ENCODE measurements at places on chromosomes 6 and 20.

- DNase-seq = peak; percentile 19
Observed at GRCh38 chr6:17589406-17590096, 10.6 kb upstream of the FAM8A1 start.

GRCh38 chr20:38125157-38126056, 39.7 kb downstream of the TGM2 start:
- DNase-seq = no peak

DNA sequence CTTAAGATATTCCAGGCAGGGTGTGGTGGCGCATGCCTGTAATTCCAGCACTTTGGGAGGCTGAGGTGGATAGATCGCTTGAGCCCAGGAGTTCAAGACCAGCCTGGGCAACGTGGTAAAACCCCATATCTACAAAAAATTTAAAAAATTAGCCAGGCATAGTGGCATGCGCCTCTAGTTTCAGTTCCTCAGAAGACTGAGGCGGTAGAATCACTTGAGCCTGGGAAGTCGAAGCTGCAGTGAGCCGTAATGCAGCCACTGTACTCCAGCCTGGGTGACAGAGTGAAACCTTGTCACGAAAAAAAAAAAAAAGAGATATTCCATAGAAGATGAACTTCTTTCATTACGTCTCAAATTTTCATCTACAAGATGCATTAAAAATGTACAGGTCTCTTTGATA, 46.7 kb upstream of the ISM1 start:
- no peak for DNase-seq

DNA sequence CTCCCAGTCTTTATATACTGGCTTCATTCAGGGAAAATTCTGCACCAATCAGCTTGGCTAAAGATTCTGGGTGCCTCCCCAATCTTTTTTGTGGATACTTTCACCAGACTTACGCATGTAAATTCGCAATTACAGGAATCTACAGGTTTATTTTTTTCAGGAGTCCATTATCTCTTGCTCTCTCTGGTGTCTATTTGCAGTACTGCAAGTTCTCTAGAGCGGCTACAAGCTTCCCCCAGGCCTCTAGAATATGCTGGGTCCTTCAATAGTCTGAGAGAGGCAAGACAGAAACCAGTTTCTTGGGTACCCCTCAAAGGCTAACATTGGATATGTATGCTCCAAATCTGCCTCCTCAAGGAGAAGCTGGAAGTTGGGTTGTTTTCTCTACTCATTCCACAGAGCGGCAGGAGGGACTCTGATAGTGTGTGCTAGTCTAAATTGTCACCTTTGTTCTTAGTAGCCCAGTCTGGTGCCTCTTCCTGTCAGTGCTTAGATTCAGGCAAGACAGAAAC, 58.5 kb downstream of the SUN5 start:
- DNase-seq = peak; percentile 19

DNA sequence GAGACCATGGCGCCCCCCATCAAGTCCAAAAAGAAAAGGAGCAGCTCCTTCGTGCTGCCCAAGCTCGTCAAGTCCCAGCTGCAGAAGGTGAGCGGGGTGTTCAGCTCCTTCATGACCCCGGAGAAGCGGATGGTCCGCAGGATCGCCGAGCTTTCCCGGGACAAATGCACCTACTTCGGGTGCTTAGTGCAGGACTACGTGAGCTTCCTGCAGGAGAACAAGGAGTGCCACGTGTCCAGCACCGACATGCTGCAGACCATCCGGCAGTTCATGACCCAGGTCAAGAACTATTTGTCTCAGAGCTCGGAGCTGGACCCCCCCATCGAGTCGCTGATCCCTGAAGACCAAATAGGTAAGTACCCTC, 41.7 kb upstream of the NAA20 start:
- DNase-seq = peak; percentile 55

DNA sequence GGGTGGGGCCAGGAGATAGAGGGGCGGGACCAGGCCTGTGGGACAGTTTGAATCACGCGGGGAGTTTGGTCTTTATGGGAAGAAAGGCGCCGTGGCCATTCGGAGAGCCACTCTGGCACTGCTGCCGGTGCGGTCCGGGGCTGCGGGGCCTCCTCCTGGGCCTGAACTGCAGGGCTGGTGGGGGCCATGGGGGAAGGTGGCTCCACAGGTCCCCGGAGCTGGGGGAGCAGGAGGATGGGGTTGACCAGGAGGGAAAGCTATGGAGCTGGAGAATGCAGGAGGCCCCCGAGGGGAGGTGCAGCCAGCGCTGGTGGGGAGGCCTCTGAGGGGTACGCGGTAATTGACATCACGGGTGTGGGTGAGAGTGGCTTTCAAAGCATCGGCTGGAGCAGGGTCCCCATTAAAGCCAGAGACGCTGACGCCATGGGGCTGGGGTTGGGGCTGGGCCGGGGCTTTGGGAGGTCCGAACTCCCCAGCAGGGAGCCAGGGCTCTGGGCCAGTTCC, 1.8 kb upstream of the BHLHE23 start:
- no peak for DNase-seq

- DNase-seq = no peak
Observed at GRCh38 chr6:155630085-155630484, 174.4 kb upstream of the NOX3 start.

DNA sequence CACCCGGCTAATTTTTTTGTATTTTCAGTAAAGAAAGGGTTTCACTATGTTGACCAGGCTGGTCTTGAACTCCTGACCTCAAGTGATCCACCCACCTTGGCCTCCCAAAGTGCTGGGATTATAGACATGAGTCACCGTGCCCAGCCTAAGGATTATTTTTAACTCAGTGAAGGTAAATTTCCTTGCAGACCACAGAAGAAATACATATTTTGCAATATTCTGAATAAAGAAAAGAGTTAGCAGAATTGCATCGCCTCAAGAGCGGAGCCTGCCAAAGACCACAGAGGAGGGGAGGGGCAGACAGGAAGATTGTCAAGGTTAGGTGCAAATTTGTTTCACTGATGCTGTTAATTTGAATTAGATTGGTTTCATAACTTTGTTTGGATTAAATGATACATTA, 47.4 kb downstream of the SOD2 start:
- DNase-seq = no peak

- DNase-seq = no peak
Observed at GRCh38 chr6:38273325-38273724, 366.4 kb downstream of the BTBD9 start.

DNA sequence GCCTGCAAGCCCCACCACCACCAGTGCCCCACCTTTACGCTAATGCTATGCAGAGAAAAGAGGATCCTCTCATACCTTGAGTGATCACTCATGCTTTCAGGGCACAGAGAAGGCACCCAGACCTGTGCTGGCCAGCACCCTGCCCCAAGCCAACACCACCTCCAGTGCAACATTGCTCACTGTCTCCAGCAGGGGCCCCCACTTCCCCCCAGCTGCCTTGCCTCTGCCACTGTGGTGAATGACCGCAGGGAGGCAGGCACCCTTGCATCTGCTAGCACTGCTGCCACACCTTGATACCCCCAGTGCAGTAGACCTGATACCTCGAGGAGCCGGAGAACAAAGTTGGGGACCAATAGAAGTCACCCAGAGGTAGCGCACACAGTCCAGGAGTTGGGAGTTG, 139.2 kb upstream of the PLN start:
- DNase-seq = no peak

DNA sequence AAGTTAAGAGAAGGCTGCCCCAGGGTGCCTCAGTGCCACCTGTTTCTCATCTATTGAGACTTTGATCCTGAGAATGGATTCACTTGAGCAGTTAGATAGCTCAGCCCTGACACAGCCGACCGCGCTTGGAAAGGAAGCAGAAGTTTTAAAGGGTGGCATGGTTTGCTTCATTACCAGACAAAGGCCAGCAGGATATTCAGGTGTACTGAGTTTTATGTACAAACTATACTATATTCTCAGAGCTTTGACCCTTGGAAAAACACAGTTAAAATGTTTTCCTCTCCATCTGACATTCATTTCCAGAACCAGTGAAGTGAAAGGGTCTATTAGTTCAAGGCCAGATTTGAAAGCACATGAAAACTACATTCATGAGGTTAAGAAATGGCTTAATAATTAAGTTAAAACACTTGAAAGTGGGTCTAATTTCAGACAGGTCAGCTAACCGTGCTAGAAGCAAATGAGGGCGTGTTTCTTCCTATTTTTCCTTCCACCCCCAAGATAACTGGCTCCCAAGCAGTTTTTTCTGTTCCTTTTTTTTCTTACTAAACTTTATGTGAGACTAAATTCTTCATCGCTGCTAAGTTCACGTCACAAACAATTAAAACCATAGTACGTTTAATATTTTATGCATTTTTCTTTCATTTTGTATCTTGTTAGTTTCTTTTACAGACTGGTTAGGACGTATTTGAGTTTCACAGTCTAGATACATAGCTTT, 385.3 kb upstream of the SOX4 start:
- no peak for DNase-seq

- no peak for DNase-seq
Observed at GRCh38 chr6:32436995-32437836, 2.5 kb upstream of the HLA-DRA start.

- DNase-seq = no peak
Observed at GRCh38 chr20:56929606-56930005, 300.5 kb downstream of the TFAP2C start.

GRCh38 chr6:20846602-20847028, 312.4 kb downstream of the CDKAL1 start:
- no peak for DNase-seq

GRCh38 chr20:49219924-49220831, 962 bp downstream of the DDX27 start:
- DNase-seq = peak; percentile 5

- peak; percentile 7 for DNase-seq
Observed at GRCh38 chr6:62891065-62891647, 320.1 kb upstream of the FKBP1C start.

DNA sequence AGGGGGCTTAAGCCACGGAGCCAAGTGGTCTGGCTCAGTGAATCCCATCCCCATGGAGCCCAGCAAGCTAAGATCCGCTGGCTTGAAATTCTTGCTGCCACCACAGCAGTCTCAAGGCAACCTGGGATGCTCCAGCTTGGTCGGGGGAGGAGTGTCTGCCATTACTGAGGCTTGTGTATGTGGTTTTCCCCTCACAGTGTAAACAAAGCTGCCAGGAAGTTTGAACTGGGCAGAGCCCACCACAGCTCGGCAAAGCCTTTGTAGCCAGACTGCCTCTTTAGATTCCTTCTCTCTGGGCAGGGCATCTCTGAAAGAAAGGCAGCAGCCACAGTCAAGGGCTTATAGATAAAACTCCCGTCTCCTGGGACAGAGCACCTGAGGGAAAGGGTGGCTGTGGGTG, 25.5 kb upstream of the IL20RA start:
- no peak for DNase-seq

- no peak for DNase-seq
Observed at GRCh38 chr20:23156842-23157423, 70.8 kb upstream of the CD93 start.

- DNase-seq = no peak
Observed at GRCh38 chr20:58128635-58129625, 99.5 kb downstream of the ANKRD60 start.

GRCh38 chr20:29448806-29449470, 1808.5 kb upstream of the DEFB115 start:
- DNase-seq = no peak

DNA sequence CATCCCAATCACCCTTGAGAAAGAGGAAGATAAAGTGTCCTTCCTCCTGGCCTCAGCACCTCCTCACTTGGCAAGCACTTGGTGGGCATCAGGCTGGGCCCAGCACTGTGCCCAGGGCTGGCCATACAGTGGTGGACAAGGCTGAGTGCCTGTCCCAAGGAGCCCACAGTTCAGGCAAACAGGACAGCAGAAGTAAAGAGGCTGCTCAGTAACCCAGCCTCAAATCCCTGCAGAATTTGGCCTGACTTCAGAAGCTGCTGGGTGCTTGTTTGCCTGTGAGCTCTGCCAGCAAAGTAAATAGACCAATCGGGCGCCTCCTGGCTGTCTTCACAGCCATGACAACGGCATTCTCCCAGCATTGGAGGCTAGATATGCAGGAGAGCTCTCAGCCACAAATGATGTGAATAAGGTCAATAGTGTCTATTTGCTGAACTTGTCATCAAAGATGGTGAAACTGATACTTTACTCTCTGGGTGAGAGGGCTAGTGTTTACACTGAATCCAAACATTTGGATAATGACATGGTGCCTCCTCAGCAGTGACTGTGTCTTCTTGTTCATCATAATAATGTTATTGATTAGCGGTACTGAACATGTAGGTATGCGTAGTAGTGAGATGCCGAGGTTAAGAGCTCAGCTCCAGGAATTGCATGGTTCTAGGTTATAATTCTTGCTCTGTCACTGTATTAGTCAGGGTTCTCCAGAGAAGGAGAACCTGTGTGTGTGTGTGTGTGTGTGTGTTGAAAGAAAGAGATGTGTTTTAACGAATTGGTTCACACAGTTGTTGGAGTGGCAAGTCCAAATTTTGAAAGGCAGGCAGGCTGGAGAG, 36.9 kb upstream of the FANCE start:
- DNase-seq = peak; percentile 77

- DNase-seq = no peak
Observed at GRCh38 chr6:4610256-4610655, 165.9 kb upstream of the CDYL start.

- no peak for DNase-seq
Observed at GRCh38 chr6:114195027-114195365, 147.8 kb downstream of the HS3ST5 start.
